ENCODE measurements at places on chromosomes 11 and 22.
A peak's percentile ranks its signal among the peaks of the same experiment; 100 is the strongest.

DNA sequence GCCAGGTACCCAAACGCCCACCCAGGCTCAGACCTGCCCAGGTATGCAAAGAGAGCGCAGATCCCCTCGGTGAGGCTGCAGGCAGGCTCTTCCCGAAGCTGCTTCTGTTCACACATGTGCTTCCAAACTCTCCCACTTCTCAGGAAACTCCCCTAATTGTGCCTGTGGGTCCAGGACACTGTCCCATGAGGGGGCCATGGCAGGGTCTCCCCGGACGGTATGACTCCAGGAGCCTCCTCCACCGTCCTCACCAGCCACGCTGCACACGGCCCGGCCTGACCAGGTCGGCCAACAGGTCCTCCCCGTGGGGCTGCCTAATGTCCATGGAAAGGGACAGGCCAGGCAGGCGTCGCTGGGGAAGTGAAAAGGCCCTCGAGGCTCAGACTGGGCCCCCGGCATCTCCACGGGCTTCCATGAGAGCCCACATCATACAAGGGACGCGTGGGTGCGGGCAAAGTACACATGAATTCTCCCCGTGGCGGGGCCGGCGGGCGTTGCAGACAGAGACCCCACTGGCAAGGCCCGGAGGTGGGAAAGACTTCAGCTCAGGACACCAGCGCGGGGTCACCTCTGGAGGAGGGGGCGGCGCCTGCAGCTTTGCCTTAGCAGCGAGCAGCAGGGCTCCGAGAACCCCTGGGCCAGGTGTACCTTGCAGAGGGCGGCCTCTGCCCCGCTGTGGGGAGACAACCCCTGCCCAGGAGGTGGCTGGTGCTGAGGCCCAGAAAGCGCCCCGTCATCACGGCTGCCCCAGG lies 526.1 kb downstream of the BRD1 start:
- DNase-seq, result no peak

- no peak for DNase-seq
These were observed 1112.0 kb upstream of the RAG2 start for GRCh38 chr11:37710031-37710430.

- no peak for DNase-seq
These were observed 7.5 kb upstream of the MICAL3 start for GRCh38 chr22:18031695-18032454.

- no peak for DNase-seq
These were observed 6.1 kb downstream of the FBLN1 start for GRCh38 chr22:45508814-45509213.

- DNase-seq, result no peak
These were observed 21.7 kb upstream of the PPARA start for GRCh38 chr22:46128606-46129005.

DNA sequence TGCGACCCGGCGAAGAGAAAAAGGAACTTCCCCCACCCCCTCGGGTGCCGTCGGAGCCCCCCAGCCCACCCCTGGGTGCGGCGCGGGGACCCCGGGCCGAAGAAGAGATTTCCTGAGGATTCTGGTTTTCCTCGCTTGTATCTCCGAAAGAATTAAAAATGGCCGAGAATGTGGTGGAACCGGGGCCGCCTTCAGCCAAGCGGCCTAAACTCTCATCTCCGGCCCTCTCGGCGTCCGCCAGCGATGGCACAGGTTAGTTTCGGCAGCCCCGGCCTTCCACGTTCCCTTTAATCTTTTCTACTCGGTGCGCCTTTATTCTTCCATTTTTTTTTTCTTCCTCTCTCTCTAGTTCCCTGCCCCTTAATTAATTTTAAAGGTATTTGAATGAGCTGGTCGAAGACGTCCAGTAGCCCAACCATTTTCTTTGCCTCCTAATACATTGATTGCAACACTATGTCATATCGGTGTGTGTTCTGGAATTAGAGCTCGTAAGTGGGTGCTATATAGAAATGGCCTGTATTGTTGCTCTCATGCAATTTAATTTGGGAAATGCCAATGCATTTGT lies 537 bp downstream of the EP300 start:
- DNase-seq, result peak; percentile 7

- DNase-seq, result no peak
These were observed 19.3 kb downstream of the MYH9 start for GRCh38 chr22:36368359-36368983.

DNA sequence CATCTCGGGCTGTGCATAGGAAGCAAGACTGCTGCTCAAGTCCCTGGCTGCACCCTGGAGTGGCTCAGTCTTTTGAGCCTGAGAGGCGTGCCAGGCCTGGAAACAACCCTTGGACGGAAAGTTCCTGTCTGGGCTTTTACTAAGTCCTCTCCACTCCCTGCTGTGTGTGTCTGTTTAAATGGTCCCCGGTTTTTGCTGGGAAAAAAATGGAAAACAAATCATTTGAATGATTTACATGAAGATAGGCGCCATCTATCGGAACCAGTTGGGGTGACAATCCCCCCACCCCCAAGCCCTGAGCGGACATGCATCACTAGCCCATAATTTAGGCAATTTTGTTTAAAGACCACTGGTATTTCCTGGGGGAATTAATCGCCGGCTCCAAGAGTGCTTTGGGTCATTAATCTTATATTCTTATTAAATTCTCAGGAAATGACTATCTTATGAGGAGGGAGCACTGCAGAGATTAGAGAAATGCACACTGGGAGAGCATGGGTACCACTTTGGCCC lies 2.7 kb upstream of the GAB2 start:
- DNase-seq, result no peak

- no peak for DNase-seq
These were observed 4.2 kb downstream of the ABCC8 start for GRCh38 chr11:17472467-17472866.

DNA sequence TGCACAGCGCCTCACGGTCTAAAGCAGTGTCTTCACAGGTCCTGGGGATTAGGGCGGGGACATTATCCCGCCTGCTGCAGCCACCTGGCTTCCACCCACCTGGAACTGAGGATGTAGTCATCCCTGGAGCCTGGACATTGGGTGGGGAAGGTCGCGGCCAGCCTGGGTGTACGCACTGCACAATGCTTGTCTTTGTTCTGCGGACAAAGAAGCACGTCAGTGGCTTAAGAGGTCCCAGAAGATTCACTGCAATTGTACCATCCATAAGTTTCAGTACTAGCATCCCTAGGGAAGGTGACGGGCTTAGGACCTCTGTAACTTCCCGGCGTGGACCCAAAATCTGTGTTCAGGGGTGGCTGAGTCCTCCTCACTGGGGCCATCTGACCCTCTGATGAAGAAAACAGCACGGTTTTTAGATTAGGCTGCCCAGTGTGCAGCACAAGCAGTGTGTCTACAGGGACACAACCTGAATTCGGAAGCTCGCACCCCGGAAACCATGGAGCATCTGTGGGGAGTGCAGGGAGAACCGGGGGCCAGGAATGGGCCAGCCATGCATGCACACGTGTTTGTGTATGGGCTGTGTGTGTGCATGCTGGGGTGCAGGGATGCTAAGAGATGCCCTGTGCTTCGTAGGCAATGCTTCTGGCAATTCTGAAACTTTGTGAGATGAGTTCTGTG lies 342.6 kb upstream of the B3GAT1 start:
- no peak for DNase-seq

GRCh38 chr11:134665188-134665535 lies 253.1 kb upstream of the B3GAT1 start:
- DNase-seq, result no peak

DNA sequence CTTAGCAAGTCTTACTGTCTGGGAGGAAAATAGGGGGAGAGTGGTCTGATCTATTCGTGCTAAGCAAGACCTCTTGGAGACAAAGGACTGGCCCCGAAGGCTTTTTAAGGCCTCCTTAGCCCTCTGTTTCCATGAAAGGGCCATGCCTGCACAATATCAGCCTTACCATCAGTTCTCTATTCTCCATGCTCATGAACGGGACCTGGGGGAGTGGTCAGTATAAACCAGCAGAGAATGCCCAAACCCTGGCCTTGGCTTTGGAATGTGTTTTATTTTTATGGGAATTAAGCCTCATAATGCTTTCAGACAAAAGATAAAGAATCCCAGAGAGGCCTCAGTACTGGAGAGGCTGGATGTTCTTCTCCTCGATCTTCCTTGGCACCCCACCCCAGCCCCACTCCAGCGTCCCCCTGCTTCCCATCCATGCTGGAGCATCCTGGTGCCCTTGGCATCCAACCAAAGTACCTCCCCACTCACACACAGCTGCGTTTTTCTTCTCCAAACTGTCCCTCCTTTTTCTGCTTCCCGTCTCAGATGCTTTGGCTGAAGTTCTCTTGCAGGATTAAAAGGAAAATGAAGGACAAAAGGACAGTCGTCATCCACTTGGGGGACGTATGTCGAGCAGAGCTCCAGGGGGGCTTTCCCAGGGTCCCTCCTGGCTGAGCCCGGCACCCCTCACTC lies 18.6 kb downstream of the FXYD6 start:
- DNase-seq, result no peak

DNA sequence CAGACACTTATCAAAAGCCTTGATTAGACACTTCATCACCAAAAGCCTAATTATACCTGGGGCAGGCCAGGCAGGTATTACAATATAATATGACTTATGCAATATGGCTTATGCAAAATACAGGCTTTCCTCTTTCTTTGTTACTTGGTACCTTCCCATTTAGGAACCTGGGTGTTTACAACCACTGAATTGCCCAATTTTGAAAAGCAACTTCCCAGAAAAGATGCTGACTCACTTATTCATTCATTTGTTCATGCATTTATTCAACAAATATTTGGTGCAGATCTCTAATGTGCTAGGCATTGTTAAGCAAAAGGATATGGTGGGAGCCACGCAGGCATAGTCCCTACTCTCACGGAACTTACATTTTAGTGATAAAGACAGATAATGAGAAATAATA lies 13.6 kb upstream of the JAML start:
- no peak for DNase-seq

- DNase-seq, result no peak
These were observed 6.1 kb downstream of the MRGPRE start for GRCh38 chr11:3225826-3226750.

DNA sequence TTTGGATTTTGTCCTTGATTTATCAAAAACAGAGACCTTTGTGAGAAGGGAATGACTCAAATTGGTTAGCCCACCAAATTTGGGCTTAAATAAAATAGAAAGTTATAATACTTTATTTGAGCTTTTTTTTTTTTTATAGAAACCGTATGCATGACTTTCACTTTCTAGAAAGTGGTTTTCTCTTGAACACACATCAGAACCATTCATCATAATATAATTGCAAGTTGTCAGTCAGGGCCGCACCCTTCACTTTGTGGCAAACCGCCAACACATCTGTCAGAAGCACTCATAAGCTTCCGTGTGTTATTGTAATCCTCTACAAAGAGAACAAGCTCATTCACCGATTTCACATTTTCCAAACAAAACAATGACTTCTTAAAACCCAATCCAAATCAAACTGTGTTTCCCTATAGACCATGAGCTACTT lies 76.1 kb downstream of the SOX6 start:
- DNase-seq, result no peak

DNA sequence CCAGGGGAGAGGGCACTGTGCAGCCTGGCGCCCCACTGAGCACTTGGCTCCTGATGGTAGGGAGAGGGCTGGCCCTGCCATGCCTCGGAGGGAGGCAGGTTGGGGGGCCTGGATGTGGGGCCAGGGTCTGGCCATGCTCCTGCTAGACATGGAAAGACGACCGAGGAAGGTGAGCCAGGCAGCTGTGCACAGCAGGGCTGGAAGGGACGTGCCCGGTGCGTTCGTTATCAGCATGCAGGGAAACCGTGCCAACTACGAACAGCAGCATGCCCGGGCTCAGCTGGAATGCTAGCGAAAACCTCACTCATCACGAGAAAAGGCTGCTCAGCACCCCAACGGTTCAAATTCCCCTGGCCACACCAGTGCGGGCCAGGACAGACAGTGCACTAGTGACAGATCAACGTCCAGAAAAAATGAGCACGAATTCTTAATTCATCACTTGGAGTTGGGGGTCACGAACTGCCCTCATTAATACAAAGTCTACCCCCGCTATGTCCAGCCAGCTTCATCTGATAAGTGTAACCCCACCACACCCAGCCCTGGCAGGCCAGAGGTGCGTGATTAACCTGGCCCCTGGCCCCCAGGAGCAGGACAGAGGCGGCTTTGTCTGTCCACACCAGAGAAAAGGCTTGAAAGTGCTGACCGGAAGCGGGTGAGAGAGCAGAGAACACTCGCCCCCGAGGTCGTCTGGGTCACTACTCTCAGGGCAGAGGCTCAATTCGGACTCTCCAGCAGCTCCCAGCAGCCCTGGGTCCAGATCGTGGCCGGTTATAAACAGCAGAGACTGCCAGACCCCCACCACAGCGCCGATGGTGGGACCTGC lies 84.2 kb downstream of the CELSR1 start:
- no peak for DNase-seq

GRCh38 chr11:19597876-19598275 lies 114.8 kb upstream of the NAV2 start:
- no peak for DNase-seq

GRCh38 chr11:44573333-44573732 lies 7.9 kb downstream of the CD82 start:
- no peak for DNase-seq

GRCh38 chr11:126101251-126101929 lies 38.7 kb upstream of the CDON start:
- DNase-seq, result no peak

GRCh38 chr22:20390394-20390907 lies 3.5 kb upstream of the ZNF74 start:
- no peak for DNase-seq
